ENCODE measurements at places on chromosomes 7 and 10. TPM values are rescaled to one million over a fixed set of nuclear protein-coding genes. Genes with fewer than 3 reads are reported as not detected.
A peak's percentile ranks its signal among the peaks of the same experiment; 100 is the strongest.

DNA sequence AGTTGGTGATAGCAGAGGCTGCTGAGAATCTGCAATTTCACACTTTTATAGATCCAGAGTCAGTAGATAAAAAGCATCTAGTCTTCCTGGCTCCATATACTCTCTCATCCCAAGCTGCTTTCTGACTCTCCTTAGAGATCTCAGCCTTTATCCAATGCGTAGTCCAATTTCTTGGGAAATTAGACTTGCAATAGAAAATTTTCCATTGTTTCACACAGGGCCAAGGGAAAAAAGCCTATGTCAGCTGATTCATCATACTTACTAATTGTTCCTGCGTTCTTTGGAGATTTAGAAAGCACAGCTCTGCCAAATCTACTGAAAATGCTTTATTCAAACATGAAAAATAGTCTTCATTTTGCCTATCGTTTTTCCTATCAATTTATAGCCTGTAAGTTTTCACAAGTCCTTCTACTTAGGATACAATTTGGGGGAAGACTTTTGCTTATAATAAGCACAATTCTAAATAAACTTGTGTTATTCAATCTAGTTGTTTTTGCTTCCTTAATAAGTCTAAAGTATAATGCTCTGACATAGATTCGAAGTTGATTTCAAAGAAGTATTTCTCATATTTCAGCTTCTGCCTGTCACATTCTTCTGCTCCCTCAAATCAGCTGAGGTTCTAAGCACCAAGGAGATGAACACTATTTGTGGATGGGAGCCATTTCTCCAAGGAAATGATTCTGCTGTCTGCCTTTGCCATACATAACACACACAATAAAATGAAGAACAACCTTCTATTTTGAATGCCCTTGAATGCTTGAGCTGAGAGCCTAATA, 165.4 kb downstream of the ADAM12 start:
- no peak for ATAC-seq

DNA sequence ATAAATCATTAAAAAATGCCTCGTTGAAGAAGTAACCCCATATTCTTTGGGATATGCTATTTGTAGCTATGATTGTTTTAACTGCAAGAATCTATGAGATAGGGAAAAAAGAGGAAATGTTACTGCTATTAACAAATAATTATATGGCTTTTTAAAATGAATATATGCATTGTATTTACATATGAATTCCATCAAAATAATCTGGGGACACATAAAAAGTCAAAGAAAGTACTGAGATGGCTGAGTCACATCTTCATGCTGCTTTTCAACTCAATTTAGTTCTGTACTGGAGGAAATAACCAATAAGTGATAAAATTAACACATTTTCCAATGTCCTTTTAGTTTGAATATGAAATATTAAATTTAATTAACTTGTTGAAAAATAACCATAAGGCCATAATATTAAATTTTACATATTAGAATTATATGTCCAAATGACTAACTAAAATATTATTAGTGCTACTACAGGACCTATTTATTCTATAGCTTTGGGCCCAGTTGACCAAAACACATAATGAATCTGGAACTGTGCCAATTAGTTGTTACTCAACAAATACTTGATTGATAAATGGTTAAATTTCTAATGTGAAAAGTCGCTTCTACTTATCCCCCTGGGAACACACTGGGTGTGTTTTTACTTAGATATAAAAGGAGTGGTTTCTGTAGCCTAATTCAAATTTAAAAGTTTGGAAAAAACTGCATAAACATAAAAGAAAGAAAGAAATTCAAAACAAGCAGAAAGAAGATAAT, 214.6 kb upstream of the PFKP start:
- no peak for ATAC-seq

GRCh38 chr10:80924063-80924952, 386.6 kb downstream of the SH2D4B start:
- peak; percentile 45 for ATAC-seq

DNA sequence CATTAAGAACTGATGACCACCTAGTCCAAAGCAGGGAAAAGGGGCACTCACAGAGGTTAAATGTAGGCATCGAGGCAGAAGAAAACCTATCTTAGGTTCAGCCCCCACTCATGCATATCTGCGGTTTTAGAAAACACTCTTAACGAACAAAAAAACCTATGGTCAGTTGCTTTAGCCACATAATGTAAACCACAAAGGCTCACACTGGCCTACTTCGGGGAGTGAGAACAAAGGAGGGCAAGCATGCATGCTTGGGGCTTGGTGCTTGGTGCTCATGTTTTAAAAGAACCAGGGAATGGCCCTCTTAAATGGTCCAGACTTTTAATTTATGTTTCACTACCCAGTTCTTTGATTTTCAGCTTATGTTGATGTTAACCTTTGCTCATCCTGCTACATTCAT, 14.2 kb downstream of the INSYN2A start:
- no peak for ATAC-seq

DNA sequence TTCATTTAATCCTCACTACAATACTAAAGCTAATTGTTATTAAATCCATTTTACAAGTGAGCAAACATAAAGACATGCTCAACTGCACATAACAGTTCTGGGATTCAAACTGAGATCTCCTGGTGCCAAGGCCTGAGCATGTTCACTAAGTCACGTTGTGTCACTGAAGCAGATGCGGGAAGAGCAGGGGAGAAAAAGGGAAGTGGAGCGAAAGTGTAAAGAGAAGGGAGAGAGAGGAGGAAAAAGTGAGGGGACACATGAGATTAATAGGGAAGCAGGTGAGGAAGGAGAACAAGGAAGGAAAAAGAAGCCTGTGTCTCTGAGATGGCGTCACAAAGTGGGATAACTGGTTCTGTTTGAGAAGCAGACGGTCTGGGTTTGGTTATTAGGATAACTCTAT, 38.9 kb upstream of the KAT6B start:
- no peak for ATAC-seq

DNA sequence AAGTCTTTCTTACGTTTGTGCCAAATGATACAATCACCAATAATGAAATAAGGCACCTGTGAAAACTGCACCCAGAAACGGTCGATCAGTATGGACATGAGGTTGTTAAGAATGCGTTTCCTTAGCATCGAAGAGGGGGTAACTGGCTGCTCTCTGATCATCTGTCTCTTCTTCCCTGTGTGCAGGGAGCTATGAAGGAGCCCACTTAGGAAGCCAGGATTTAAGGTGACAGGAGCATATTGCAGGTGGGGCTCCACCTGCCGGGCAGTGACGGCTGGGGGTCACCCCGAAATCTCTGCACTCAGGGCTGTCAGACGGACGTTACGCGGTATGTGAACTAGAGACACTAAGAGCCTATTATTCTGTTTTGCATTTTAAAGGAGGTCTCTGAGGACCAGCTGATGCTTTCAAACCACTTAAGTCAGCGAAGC, 64.5 kb downstream of the CARD11 start:
- peak; percentile 6 for ATAC-seq

- no peak for ATAC-seq
These were observed 23.8 kb downstream of the CYTH3 start for GRCh38 chr7:6248581-6248980.

- peak; percentile 3 for ATAC-seq
These were observed 734 bp upstream of the VGF start for GRCh38 chr7:101165958-101166647.

GRCh38 chr10:129381741-129382140, 85.3 kb upstream of the MGMT start:
- ATAC-seq, result no peak

GRCh38 chr10:114806562-114807391, 14.8 kb upstream of the FHIP2A start:
- no peak for ATAC-seq

DNA sequence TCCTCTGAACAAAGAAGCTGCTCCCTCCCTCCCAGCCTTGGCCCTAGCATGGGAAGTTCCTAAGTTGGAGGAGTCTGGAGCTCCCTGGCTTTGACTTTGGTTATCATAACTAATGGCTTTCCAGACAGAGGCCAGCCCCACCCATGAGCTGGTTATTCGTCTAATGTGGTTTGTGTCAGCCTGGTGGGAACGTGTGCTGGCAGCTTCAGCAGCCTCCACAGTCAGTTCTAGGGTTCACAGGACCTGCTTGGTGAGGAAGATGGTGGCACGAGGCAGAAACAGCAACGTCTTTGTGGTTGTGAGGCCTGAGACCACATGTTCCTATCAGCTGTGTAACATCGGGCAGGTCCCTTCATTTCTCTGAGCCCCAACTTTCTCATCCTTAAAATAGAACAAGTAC, 103.1 kb downstream of the PAXIP1 start:
- no peak for ATAC-seq

DNA sequence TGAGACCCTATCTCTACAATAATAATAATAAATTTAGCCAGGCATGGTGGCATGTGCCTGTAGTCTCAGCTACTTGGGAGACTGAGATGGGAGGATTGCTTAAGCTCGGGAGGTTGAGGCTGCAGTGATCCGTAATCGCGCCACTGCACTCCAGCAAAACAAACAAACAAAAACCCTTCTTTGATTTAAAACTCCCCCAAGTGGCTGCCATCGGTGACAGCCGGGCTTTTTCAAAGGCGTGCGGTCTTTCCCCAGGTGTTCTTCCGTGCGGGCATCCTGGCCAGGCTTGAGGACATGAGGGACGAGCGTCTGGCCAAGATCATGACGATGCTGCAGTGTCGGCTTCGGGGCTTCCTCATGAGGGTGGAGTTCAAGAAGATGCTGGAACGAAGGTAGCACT, 1.9 kb upstream of the MYH16 start:
- no peak for ATAC-seq

DNA sequence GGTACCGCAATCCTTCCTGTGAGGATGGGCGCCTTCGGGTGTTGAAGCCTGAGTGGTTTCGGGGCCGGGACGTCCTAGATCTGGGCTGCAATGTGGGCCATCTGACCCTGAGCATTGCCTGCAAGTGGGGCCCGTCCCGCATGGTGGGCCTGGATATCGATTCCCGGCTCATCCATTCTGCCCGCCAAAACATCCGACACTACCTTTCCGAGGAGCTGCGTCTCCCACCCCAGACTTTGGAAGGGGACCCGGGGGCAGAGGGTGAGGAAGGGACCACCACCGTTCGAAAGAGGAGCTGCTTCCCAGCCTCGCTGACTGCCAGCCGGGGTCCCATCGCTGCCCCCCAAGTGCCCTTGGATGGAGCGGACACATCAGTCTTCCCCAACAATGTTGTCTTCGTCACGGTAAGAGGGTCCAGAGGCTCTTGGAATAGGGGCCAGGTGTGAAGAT, 1.7 kb downstream of the MEPCE start:
- ATAC-seq, result no peak

- no peak for ATAC-seq
These were observed 117.0 kb upstream of the ARID5B start for GRCh38 chr10:61784354-61785133.

GRCh38 chr10:71223347-71224058, 11.1 kb downstream of the UNC5B start:
- no peak for ATAC-seq

DNA sequence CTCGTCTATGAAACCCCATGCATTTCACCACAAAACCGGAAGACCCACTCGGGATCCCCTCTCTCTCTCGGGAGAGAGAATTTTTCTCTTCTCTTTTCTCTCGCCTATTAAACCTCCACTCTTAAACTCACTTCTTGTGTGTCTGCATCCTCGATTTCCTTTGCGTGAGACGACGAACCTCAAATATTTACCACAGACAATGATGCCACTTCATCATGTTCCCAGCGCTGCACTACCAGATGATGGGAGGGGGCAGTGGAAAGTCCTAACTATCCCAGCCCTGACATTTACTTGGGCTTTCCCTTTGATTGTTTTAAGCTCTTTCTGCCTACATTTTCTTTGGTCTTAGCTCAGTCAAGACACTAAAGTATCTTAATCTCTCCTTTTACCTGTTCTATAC, 906.7 kb downstream of the GRID1 start:
- no peak for ATAC-seq

GRCh38 chr10:30026578-30026977, 32.8 kb downstream of the JCAD start:
- no peak for ATAC-seq

GRCh38 chr7:41994036-41994745, 242.8 kb downstream of the GLI3 start:
- no peak for ATAC-seq

GRCh38 chr10:132111871-132112341, 46.2 kb downstream of the JAKMIP3 start:
- no peak for ATAC-seq

DNA sequence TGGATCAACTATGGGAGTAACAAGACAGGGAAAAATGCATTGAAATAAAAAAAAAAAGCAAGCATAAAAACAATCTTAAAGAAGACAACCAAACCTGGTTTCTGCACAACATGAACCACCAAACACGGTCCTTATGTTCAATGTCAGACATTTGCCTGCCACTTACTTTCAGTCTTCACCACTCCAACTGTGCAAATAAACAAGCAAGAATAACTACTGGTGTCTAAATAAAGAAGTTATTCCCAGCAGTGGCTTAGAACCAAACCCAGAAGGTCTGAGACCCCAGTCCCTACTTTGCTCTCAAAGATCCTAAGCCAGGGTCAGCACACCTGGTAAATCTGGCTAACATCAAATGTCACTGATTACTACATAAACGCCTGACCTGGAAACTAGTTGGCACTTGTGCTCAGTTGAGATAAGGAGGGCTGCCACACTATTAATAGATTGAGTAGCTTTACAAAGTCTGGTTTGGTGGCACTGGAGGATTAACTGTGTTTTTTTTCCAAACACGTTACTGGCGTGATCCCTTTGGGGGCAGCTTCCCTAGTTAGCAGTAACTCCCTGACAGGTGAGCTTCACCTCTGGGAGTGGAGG, 62.7 kb upstream of the ABLIM1 start:
- no peak for ATAC-seq

GRCh38 chr10:88759366-88760101, at the start of gene LIPN:
TSS of gene LIPN (plus strand) at chr10:88760020. CDS start at chr10:88761406, 1,386 bp downstream.
- ATAC-seq, result no peak

DNA sequence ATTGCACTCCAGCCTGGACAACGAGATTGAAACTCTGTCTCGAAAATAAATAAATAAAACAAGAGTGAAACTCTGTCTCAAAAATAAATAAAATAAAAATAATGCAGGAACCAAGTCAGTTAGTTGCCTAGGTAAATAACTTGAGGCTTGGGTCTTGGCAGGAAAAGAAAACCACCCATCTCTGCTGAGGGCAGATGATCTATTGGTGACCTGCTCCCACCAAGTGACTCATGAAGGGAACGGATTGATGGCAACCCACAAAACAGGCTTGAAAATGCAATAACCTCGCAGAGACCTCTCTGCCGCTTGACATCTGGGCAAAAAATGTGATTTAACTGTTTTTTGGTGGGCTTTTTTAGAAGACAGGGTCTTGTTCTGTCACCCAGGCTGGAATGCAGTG, 86.6 kb downstream of the CALN1 start:
- ATAC-seq, result no peak

GRCh38 chr7:17706734-17707133, 233.6 kb downstream of the SNX13 start:
- peak; percentile 68 for ATAC-seq

The SLC39A12 gene
- 0.10 TPM for total RNA-seq

The KIAA1217 gene
- 22.3 TPM for total RNA-seq

The PIK3AP1 gene
- 6.6 TPM for total RNA-seq

The GIMAP8 gene
- total RNA-seq, result 0.31 TPM

The FAM24B gene
- total RNA-seq, result 34.9 TPM

The RET gene
- 24.1 TPM for total RNA-seq

The C7orf57 gene
- total RNA-seq, result 0.22 TPM
